Amniotic epithelial cell (primary cell): ENCODE measurements at places on chromosomes 6 and 20.

GRCh38 chr6:32664827-32665362, 1.6 kb downstream of the HLA-DQB1 start:
- DNase-seq: no peak

DNA sequence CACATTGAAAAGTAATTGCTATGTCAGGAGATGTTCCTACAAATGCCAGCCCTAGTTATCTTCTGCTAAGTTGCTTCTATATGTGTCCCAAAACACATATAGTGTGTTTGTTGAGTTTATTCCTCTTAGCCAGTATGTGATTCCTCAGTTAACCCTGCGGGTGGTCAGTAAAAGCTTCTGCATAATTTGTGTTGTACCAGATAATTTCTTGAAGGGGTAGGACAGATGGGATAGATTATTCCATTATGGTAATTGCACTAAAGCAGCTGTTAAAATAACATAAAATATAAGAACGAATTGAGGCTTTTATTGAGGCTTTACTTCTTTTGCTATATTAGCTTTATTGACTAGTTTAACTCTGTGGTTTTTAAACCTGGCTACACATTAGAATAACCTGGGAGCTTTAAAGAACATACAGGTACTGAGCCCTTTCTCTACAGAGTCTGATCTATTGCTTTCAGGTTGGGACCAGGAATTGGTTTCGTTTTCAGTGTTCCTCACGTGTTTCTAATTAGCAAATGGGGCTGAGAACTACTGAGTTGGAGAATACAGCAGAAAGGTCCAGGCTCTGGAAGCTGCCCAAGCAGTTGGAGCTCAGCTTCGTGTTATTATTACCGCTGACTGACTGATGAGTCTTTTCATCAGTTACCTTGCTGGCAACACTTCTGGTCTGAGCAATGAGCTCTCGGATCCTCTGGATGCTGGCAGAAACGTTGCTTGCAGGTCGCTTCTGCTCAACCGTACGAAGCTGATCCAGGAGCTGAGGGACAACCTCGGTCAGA, 56.9 kb downstream of the FAM229B start:
- DNase-seq: no peak

GRCh38 chr20:1304710-1305515, 24.0 kb downstream of the SDCBP2 start:
- no peak for DNase-seq

- peak; percentile 10 for DNase-seq
These were observed 28.9 kb downstream of the STMND1 start for GRCh38 chr6:17130786-17131185.

- peak; percentile 35 for DNase-seq
These were observed 37.8 kb upstream of the SUMO4 start for GRCh38 chr6:149362289-149362688.

DNA sequence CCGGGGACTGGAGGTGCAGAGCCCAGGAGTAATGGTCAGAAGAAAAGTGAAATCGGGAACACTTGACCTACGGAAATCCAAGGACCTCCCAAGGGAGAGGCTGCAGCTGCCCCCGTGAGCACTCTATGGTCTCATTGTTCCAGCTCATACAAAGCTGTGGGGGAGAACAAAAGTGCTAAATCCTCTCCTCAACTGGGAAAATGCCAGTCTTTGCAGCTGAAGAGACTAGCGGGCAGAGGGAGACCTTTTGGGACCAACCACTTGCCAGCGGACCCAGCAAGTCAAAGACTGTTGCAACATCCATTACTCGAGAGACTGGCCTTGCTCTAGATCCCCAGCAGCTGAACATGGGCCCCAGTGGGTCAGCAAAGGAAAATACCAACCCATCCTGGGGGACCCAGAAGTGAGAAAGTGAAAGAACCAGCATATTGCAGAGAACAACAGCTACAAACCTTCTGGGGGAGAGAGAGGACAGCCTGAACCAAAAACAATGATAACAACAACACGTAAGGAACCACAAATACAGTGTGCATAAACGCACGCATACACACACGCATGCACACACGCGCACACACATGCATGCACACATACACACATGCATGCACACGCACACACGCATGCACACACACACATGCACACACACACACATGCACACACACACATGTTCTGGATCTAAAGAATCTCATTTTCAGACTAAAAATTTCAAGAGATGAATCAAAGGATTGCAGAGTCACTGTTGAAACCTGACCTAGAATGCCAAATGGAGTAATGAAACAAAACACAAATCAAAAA, 24.7 kb upstream of the ELMO2 start:
- DNase-seq: no peak

DNA sequence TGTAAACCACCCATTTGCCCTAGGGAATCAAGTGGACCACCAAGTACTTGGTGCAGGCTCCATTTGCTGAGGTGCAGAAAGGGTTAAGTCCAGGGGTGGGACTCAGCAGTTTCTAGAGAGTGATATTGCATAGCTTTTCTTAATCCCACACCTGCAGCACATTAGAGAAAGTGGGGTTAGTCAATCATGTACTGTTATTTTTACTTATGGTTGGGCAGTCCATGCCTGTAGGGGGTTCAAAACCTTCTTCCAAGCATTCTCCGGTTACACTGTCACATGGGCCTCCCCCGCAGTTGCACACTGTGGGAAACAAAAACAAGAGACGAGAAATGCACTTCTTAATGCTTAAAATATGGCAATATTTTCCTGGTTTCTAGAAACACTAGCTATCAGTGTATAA, 65.5 kb downstream of the LAMA4 start:
- peak; percentile 41 for DNase-seq

GRCh38 chr6:160457823-160458222, 109.6 kb downstream of the SLC22A3 start:
- no peak for DNase-seq

DNA sequence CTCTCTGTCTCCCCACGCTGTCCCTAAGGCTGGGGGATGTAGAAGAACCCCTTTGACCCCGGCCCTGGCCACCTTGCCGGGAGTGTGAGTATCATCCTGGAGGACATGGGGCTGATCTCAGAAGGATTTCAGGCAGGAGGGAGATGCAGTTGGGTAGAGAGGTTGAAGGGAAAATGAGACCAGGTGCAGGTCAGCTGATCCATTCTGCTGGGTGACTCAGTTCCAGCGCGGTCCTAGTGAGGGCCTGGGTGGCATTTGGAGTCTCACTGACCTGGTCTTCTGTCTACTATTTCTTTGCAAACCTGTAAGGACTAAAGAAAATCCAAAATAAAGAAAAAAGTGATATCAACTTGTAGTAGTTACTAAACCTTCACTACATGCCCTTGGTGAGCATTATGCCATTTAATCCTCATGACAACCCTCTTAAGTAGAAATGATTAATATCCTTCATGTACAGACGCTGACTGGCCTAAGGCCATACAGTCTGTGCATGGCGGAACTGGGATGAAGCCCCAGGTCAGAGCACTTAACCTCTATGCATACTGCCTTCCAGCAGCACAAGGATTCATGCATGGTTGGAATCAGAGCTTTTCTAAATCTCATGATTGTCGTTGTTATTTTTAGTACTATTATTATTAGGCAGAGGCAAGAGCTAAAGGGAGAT, 106.3 kb downstream of the ZDHHC14 start:
- no peak for DNase-seq

GRCh38 chr20:44627364-44628010, 24.0 kb downstream of the ADA start:
- DNase-seq: no peak

- DNase-seq: no peak
These were observed 54.3 kb upstream of the SPACA1 start for GRCh38 chr6:87993356-87993755.

GRCh38 chr6:109879521-109879920, 98.6 kb upstream of the GPR6 start:
- no peak for DNase-seq

DNA sequence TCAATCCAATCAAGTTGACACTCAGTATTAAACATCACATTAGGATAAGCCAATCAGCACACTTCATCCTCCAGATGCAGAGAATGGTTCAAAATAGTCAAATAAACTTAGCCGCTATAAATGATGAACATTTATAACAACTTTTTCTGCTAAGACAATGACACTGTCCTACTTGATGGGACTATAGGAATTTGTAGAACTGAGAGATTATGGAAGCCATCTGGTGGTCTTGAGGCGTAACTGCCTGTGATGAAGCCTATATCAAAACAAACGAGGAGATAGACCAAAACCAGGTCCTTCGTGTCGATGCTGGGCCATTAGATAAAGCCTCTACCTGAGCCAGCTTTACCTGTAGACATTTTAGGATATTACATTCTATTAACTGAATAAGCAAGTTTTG, 631.1 kb downstream of the COL12A1 start:
- peak; percentile 52 for DNase-seq

DNA sequence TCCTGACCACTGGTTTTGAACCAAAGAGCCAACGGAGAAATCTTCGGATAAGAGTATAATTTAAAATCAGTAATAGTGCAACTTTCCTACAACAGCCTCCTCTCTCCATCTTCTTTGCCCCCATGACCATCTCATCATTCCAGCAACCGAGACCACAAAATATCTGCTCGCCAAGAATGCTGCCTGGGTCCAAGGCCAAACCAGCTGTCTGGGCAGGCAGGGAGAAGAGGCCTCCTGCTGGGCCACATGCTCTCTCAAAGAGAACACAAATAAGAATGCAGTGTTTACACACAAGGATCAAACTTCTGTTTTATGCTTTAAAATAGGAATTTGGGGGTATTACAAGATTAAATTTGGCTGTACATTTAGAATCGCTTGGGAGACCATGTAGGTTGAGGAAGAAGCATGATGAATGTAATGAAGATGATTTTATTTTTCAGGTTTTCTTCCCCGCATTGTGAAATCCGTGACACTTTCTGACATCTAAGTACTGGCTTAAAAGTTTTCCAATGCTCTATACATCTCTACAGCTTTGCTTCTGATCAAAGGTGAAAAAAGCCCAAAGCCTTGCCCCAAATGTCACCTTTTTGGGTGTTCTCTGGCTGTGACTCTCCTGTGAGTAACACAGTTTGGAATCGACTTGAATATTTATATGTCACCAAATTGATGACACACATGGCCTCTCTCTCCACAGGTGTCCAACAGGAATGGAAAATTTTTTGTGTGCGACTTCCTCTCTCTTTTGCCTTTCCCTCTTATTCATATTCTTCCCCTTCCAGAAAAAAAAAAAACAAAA, 79.4 kb upstream of the PROKR2 start:
- no peak for DNase-seq

GRCh38 chr20:1568163-1568490, 10.6 kb upstream of the SIRPD start:
- DNase-seq: no peak

DNA sequence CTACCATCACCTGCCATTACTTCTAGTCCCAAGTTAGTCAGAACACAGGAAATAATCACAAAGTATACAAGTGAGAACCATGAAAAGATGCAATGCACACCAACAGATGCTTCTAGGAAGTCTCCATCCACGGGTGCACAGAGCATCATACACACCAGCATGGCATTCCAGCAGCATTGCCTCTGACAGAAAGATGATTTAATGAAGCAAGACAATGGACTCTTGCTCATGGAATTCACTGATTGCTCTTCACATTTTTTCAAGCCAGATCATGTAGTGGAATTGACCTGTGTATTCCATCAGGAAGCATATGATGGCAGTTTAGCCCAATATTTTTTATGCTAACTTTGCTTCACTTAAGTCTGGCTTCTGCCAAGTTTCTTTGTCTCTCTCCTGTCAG, 406.3 kb upstream of the RGS17 start:
- DNase-seq: peak; percentile 42

DNA sequence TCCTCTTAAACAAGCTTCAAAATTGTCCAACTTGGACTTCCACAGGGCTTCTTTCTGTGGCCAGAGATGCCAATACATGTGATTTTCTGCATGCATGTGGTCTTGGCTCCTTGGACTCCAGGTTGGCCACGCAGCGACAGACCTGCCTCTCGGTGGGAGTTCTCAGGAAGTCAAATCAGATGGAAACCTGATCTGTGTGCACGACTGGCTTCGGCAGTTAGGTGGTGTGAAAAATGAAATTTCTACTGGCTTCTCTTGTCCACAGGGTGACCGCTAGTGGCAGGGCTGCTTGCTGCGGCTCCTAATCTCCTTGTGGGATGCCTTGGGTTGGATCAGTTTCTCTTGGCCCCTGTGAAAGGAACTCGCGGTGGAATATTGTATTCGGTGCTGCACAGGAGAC, 57.3 kb downstream of the PHACTR3 start:
- no peak for DNase-seq

GRCh38 chr6:37093728-37094069, 76.3 kb upstream of the PIM1 start:
- no peak for DNase-seq

DNA sequence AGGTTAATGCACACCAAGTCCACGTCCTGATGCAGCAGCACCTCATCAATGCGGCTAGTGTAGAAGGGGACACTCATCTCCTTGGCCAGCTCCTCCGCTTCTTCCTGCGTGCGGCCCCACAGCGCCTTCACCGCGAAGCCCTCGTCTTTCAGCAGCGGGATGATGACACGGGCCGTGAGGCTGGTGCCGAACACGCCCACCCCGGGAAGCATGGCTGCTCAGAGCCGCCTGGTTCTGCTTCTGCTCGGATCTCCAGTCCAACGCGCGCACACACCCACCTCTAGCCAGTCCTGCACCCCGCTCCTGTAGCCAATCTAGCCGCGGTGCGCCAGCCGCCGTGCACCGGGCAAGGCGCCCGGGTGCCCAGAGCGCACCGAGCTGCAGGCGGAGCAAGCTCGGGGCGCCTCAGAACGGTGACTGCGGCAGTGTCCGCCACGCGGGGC, 700 bp downstream of the GFOD1 start:
- DNase-seq: peak; percentile 55

DNA sequence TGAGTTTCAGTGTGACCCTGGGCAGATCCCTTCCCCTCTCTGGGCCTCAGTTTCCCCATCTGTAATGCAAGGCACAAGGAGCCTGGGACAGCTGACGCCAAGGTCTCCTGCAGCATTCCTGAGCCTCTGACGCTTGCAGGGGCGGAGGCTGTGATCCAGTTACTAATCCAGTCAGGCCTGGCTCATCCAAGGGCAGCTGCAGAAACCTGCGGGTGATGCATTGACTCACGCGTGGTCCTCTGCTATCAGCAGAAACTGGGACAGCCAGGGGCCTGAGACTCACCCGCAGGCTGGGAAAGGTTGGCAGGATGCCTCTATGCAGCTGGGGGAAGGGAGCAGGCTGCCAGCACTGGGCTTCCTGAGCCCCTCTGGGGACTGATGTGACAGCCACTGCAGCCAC, 65.0 kb upstream of the SIRPA start:
- peak; percentile 98 for DNase-seq
